ENCODE measurements at places on chromosomes 3 and 15.

DNA sequence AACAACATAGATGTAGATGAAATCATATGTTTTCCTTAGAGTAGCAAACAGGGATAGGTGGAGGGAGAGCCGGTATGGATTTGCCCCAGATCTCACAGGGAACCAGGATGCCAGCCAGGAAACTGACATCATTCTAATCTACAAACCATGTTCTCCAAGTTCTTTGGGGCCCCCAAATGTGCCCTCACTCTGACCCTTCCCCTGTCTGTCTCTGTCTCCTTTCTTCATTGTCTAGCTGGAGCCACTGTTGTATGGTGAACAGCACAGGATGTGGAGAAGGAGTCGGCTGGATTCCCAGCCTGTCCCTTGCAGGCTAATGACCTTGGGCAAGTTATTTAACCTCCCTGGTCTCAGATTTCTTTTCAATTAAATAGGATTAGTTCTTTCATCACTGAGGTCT, 962 bp downstream of the ATP13A5 start:
- no peak for DNase-seq

GRCh38 chr15:76057332-76058000, 2.3 kb upstream of the TMEM266 start:
- DNase-seq, result no peak

DNA sequence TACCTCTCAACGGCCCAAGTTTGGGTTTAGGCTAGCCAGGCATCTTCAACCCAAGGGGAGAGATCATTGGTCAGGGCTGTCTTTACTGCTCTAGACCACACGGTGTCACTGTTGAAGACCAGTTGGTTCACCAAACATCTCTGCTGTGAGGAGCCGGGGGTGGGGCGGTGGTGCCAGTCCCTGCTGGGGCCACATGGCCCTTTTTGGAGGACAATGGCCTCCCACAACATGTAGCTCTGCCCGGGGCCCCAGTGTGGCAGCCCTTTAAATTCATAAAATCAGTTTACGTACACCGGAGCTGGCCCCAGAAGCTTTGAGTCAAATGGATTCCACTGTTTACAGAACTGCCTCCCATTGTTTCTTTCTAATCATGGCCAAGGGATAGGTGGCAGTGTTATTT, 19.1 kb upstream of the TM4SF18 start:
- DNase-seq, result no peak

DNA sequence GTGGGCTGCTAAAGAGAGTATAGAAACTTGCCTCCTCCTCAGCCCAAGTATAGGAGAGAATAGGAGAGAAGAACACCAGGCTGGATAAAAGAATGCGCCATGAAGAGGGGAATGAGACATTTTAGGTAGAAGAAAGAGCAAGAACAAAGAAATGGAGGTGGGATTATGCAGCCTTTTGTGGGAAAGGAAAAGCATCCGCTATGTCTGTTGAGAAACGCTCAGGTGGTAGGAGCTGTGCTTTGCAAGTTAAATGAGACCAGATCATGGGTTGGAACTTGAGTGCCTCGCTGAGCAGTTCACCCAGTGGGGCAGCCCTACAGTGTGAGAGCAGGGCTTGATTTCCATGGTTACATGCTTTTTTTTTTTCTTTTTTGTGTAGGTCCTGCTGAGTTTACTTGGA, 11.5 kb upstream of the RTP1 start:
- no peak for DNase-seq

DNA sequence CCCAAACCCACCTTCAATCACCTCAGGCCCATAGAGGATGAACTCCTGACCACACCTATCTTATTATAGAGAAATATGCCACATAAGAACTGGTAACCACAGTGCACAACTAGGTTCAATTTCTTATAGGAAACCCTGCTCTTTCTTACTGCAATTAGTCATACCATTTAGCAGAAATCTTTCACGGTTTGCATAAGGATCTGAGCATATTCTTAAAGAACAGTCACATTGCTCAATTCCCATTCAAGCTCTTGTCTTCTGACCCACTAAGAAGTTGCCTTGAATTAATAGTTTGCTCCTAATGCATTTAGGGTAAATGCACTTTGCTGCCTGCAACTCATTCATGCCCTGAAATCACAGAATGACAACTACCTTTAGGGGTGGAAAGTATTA, 9.2 kb downstream of the ERC2 start:
- DNase-seq, result no peak

GRCh38 chr3:186630950-186631641, 9.1 kb upstream of the FETUB start:
- DNase-seq, result no peak

GRCh38 chr3:25287291-25287884, 140.7 kb upstream of the RARB start:
- DNase-seq, result no peak

- DNase-seq, result no peak
Measured at GRCh38 chr15:68080334-68080733, 26.2 kb downstream of the PIAS1 start.

- no peak for DNase-seq
Measured at GRCh38 chr3:134081211-134081610, 51.5 kb upstream of the SLCO2A1 start.

DNA sequence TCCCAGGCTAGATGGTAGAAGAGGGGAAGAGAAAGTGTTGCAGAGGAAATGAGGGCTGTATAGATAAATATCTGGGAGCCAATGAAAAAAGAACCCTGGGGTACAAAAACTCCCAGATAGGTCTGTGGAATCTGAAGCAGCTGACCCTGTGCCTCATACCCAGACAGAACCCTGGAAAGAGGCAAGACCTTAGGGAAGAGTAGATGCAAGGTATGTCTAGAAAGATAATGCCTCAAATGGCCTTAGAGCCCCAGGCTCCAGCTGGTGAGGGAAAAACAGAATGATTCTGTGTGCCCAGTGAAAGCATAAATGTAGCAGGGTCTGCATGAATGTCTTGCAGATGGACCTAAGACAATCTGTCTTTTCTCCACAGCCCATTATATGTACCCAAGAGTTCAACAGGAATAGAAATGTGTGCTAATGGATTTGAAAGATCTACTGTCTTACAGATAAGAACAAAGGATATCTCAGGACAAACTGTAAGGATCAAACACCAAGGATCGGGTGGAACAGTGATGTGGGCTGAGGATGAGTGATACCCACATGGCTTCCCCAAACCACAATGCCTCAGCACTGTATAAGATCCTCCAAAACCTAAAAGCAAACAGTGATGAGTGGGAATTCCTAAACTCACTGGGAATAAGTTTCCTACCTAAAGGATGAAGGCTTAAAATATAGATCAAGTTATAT, 58.8 kb downstream of the NCEH1 start:
- DNase-seq, result no peak

DNA sequence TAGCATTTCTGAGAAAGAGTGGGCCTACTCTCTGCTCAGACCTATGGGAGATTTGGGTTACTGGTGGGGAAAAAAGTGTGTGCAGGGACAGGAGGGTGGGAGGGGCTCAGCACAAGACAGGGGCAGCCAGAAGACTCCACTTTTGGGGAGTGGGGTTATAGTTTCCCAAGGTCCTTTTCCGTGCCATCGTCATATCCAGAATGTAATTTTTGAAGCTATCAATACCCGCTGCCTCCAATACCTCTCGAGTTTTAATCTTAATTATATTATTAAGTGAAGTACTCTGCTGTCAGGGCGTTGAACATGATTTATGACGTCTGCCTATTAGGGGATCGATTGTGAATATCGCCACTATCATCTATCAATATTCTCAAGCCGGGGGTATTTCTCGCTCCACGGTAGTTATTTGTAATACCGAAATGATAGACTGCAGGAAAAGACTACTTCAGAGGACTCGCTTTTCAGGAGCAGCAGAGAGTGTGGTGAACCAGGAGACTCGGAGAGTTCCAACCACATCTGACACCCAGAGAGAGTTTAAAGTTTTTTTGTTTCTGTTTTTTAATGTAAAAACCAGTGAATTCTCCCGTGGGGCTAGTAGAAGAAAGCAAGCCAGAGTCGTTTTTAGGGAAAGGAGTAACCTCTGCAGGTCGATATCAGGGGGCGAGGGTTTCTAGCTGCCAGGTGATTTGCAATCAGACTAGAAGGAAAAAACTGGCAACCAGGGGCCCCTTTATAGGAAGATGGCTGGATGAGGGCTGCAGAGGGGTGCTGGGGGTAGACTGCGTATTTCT, 20.6 kb downstream of the NR2F2 start:
- no peak for DNase-seq

DNA sequence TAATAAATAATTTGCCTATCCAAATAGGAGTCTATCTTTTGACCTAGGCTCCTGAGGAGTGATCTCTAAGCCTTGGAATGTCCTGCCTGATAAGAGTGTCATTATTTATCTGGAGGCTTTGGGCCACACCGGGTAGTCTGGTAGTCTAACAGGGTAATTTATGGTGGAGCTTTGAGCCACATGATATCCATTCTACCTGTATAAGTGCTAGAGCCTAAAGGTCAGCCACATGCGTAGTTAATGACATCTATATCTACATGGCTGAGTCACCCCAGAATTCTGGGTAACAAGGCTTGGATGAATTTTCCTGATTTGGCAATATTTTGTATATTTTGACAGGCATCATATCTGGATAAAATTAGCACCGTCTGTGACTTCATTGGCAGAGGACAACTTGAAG, 681.4 kb downstream of the MCTP2 start:
- DNase-seq, result no peak

DNA sequence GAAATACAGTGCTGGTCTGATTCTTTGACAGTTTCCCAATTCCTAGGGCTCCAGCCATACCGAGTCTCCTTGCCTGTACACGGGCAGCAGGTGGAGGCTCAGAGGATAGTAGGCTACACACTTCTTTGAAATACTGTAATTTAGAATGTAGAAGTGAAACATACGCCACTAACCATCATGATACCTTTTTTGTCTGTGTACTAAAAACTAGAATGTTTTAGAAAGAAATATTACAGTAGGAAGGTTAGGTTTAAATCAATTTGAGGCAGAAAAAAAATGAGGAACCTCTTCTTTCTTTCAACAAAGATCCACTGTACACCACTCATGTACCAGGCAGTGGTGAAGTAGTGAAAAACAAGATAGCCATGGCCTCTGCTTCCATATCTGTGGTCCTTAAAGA, 354.7 kb downstream of the MCTP2 start:
- no peak for DNase-seq

DNA sequence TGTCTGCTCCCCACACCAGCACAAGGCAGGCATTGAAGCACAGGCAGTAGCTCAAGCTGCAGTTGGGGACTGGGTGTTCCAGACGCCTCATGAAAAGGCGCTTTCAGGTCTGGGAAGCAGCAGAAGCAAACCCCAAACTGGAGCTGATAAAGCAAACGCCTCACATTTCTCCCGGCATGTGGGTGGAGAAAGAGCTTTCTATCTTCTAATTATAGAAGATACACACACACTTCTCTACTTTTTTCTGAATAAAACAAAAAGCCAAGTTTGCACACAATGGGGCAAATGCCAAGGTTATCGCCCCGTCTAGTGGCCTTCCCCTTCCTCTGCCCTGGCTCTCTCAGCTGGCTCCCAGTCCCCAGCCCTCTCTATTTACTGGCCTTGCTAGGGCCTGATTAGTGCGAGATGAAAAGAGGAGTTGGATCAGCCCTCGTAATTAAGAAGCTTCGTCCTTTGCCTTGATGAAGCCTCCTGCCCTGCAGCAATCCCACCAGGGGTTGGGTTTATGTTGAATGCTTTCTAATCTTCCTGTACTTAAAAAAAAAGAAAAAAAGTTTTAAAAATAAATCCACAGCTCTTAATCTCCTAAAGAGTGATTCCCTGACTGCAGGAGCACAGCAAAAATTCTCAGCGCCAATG, 120.2 kb downstream of the MEGF11 start:
- DNase-seq, result no peak
